Left lung (tissue), 14 donors: ENCODE measurements at places on chromosomes 12 and 14.

GRCh38 chr12:129052373-129052772 is 199.1 kb downstream of the GLT1D1 start:
- no peak for DNase-seq

DNA sequence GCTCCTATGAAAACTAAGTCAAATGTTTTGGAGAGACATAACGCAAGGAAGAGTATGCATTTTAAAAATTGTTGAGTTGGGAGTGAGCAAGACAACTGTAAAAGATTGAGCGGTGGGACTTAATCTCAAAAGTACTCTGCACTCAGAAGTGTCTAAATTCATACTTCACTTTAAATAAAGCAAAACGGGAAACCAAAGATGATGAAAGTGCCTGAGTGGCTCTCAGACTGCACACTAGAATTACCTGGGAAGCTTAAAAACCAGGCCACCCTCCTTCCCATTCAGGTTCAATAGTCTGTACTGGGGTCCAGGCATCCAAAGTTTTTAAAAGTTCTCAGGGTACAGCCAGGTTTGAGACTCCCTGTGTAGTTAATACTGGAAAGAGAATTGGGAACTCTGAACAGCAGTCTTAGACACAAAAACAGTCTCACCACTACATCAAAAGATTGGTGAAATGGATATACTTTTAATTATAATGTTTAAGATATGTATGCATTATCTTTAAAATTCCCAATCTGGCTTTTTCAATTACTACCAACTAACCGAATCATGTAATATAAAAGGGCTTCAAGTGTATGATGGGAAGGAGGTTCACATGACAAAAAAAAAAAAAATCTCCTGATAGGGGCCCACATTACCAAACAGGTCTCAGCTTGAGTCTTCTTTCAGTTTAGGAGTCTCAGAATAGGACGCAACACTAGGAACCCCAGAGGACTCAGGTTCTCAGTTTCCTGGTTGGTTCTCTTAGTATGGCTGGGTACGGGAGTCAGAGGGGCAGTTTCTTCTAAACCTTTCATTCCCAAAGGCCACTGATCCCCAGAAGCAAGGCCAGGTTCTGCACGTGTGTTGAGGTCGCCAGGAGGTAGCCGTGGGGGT is 1.0 kb downstream of the HOMEZ start:
- DNase-seq = no peak

GRCh38 chr12:118212606-118213005 is 76.7 kb downstream of the PEBP1 start:
- DNase-seq = no peak

DNA sequence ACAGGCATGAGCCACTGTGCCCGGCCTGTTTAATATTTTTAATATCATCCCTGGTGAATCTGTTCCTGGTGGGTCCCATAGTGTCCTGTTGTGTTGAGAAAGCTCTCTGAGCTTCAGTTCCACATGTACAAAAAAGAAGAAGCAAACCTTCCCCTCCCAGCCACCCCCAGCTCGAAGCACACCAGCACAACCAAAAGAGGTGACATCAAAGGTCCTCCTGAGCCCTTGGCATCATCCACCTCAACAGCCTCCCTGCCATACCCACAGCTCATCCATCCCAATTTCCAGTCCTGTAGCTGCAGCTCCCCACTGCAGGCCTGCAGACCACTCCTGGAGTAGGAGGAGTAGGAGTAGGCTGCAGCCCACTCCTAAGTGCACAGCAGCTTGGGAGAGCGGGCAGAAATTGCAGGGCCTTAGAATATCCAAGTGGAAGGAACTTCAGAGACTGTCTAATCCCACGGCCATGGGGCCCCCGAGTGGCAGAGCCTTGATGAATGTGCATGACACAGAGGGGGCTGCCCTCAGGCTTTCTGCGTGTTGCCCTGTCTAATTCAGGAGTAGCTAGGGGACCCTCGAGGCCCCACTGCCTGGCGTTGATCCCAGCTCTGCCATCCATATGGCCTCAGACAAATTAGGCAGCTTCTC is 36.7 kb upstream of the CD9 start:
- DNase-seq = no peak

GRCh38 chr14:37480446-37481290 is 114.4 kb downstream of the FOXA1 start:
- no peak for DNase-seq

DNA sequence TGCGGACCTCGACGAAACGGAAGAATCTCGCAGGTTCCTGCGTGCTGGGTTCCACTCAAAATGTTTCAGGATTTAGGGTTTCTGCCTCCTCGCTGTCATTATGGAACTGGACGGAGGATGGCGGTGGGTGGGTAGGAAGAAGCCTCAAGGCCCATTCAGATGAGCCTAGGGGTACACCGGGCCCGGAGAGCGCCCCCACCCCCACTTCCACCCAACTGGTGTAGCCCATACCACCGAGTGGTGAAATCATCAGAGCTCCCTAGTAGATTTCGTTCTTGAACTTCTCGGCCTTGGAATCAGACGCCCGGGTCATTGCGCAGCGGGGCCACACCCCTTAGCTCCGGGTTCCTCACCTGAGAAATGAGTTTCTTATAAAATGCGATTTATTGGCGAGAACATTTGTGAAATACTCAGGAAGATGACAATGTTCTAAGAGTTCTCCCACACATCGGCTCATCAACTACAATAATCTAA is 13.3 kb upstream of the TBX3 start:
- no peak for DNase-seq
